ENCODE measurements at places on chromosomes 7 and 10.

DNA sequence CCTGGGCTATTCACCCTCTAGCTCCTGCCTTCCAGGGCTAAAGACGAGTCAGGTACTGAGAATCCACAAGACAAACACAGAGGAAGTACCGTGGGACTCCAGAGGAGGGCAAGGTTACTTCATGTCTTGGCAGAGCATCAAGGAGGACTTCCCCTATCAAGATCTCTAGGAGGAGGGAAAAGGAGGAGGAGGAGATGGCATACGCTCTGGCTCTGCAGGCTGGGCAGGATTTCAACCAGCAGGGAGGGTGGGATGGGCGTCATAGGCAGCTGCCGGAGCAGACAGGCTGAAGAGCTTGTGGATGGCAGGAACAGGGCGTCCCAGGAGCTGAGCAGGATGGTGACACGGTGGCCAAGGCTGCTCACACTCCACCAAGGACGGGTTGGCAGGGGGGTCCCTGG is 21.3 kb downstream of the MDH2 start:
- no peak for DNase-seq

GRCh38 chr10:128744092-128744491 is 617.9 kb upstream of the MKI67 start:
- no peak for DNase-seq

DNA sequence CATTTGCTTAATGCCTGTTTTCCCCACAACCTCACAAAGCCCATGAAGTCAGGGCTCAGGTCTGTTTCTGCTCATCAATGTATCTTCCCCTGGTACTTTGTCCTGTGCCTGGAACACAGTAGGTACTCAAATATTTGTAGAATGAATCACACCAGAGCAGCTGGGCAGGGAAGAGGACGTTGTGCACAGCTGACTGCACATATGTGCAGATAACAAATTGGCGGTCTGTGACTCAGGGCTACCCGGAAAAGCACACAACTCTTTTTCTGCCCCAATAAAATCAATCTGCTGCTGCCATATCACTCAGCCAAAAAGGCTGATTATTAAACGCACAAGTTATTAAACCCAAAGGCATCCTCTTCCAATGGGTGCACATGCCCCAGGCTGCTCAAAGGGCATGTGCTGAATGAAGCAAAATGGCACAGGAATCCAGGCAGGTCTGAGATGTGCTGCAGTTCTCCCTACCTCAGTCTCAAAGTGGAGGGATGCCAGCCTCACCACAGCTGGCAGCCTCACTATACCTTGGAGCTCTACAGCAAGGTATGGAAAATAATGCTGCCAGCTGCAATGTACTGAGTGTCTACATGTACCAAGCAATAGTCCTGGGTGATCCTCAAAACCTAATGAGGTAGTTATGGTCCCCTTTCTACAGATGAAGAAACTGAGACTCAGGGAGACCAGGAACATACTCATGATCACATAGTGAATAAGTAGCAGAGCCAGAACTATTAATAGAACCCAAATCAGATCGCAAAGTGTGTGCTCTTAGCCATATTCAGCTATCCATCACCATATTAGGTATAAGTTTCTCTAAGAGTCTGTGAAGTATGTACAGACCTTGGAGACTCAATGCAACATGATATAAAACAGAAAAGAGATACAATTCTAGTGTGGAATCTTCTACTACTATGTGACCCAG is 43.4 kb downstream of the SORBS1 start:
- DNase-seq = no peak

DNA sequence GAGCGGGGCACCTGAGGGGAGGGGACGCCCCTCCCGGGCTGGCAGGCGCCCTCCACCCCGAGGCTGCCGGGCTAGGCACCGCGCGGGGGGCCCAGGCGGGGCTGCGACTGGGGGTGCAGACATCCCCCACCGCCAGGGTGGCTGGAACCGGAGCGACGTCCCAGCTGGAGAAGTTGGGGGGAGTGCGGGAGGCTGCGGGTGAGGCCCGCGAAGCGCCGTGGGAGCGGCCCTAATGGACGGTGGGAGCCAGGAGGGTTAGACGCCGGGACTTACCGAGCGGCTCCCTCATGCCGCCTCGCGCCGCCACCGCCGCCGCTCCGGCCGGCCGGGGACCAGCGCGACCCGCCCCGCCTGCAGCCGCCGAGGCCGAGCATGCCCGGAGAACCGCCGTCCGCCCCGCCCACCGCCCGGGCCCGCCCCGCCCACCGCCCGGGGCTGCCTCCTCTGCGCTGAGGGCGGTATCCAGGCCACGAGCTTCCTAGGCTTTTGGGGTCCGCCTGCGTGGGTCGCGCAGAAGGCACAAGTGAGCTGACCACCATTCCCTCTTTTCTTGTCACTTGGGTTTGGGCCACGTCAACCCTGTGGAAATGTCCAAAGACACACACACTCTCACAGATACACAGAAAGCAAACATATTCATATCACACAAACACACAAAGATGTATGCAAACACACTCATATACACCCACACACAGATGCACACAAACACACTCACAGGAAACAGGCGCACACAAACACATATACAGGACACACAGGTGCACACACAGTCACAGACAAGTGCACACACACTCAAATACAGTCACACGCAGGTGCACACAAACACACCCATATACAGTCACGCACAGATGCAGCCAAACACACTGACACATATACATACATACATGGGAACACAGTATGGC is at the start of gene JCAD:
TSS of gene JCAD (minus strand) at position 378 of the 899 bp plus-strand sequence. CDS start 11,774 bp downstream, outside the sequence.
- DNase-seq = peak; percentile 40

GRCh38 chr10:26806557-26806956 is 54.2 kb downstream of the ABI1 start:
- no peak for DNase-seq

DNA sequence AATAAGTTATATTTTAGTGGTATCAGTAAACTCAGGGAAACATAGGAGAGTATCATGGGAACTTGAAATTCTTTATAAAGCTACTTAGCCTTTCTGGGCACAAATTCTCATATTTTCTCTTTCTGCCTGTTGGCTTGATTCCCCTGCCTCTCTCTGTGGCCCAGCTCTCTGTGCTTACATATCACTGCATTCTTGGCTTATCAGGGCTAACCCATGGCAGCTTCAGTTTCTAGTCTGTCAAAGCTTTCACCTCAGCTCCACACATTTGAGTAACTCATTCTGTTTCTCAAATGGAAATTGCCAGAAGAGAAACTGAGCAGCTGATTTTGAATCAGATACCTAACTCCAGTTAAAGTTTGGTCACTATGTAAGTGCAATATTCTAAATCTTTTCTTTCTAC is 713.1 kb downstream of the DNAJB9 start:
- no peak for DNase-seq

DNA sequence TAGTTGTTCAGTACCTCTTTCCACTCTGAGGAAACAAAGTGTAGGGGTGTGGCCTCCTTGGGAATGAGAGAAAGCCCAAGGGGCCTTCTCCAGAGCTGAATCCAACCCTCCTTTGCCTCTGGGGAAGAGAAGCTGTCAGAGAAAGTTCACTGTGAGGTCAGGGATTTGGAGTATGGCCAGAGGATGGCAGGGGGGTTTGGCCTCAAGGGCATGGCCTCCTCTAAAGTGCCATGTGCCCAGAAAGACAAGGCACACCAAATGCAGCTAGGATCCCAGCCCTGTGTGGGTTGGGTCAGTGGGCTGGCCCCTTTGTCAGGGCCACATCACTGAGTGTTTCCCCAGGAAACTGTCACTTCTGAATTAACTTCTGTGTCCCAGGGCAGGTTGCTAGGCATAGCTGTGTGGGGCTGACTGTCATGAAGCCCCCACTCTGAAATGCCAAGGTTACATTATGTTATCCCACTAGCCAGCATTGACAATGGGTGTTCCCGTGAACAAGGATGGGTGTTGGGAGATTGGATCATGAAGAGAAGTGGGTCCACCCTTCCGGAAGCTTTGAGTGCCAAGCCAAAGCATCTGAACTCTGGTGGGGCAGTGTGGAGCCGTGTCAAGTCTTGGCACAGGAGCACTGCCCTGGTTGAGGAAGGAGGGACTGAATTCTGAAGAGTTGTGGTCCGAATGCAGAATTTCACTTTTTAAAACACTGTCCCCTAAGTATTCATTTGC is 123.3 kb downstream of the ZMIZ1 start:
- no peak for DNase-seq

DNA sequence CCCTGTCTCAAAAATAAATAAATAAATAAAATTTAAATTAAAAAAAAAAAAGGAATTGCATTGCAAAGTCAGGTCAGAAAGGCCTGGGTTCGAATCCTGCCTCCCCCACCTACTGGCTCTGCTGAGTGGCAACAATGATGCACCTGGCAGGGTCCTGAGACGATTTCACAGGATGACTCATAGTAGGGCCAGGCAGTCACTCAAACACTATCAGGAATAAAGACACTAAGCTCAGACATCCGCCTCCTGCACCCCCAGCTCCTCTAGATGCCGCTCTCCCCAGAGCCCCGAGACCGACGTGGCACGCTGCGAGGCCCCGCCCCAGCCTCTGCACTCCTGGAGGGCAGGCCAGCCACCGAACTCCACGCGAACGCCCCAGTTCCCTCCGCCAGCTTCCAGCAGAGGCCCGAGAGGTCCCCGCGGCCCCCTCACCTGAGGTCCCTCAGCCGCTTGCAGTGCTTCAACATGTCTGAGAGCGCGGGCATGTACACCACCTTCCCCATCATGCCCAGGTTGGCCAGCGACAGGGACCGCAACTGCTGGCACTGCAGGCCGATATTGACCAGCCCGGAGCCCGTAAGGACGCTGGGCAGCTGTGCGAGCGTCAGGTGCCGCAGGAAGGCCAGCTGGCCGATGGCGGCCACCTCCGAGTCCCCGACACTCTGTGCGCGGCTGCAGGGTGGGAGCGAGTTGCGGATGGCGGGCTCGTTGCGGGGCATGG is 76.6 kb upstream of the TNRC18 start:
- no peak for DNase-seq

- DNase-seq = no peak
These were observed 91.1 kb upstream of the ADAM12 start for GRCh38 chr10:126479280-126479895.

DNA sequence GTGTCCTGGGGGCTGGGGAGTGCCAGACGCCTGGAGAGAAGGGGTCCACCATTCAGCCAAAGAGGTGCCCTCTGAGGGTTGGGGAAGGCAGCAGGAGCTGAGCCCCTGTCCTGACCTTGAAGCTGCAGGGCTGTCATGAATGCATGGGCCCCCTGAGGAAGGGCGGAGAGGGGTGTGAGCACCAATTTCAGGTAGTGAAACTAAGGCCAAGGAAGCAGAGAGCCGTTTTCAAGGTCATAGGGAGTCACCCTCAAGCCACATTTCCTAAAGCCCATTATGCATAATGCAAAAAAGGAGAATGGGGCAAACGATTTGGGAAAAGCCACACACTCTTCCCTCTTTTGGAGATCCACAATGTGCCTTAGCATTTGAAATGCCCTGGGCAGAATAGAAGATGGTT is 37.2 kb downstream of the FIGNL1 start:
- no peak for DNase-seq

DNA sequence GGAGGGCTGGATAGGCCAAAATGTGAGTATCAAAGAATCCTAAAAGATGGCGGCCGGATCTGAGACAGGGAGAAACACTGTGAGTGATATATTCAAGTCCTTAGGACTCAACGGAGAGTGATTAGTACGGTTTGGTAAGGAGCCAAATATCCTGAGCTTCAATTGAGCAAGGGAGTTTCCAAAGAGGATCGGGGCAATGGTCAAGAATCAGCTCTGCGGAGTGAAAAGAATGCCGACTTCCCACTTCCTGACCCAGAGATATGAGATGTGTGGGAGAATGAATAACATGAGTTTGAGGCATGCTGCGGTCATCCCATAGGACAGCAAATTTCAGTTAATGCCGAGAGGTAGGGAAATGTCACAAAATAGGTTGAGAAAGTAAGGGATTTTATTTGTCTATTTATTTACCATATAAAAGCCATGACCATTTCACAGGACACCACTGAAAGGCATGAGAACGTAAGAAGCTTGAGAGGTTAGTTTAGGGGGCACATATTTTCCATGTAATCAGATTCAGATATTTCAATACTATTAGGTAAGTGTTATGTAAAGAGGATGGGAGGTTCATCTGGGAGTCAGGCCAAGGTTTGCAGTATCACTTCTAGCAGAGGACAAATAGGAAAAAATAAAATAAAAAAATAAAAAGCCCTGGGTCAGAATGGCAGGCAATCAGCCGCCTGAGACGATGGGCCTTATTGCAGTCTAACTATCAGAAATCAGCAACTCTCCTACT is 165.6 kb downstream of the HGF start:
- DNase-seq = no peak

DNA sequence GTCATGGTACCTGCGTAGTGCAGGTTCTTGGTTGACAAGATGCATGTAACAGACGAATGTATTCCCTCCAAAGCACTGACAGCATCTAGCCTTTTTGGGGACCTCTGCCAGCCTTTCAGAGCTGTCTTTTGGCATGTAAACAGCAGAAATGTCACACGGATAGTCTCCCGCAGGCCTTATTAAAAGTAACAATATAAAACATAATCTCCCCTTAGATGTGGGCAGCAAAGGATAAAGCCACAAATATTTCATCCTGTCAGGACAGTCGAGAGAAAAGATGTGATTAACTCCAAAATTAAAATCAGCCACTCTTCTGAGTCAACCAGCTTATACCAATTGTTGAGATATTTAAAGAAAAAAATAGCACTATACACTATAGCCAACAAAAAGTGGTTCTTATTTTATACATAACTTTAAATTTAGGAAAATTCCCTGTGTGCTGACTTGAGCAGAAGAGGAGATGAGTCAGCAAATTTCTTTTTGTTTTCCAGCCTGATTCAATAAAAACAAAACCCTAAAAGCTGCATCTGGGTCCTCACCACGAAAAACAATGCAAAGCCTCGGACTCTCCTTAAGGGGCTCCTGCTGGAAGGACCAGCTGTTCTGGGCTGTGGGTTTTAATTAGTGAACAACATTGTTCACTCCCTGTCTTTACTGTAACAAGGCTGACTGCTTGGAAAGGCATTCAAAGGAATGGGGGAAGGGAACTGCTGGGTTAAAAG is 240.2 kb downstream of the ADAM12 start:
- no peak for DNase-seq

GRCh38 chr10:88989824-88990383 is 694 bp upstream of the FAS start:
- DNase-seq = no peak

GRCh38 chr10:31698181-31698830 is 230.3 kb downstream of the ARHGAP12 start:
- no peak for DNase-seq

DNA sequence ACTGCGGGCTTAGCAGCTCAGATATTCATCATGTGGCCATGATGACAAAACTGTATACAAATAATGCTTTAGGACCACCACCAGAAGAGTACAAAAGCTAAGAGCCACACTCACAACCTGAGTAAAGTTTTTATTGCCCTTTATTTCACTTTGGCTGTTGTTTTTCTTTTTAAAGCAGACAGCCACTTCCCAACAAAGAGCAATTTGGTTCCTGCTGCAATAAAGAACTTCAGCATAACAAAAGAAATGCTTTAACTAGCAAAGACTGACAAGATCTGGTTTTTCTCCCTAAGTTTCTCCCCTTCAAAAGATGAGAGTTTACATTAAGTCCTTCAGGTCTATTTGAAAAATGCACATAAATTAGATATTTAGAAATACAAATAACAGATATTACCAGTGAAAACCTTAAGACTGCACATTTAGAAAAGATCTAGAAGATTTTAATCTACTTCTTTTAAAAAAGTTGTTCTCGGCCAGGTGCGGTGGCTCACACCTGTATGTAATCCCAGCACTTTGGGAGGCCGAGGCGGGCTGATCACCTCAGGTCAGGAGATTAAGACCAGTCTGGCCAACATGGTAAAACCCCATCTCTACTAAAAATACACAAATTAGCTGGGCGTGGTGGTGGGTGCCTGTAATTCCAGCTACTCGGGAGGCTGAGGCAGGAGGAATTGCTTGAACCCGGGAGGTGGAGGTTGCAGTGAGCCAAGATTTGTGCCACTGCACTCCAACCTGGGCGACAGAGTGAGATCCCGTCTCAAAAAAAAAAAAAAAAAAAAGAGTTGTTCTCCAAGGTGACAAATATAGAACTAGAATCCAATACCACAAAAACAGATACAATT is 59.4 kb downstream of the WAPL start:
- DNase-seq = no peak

Data from CD4-positive, alpha-beta memory T cell (primary cell).